HAP-1 (cell line): ENCODE measurements at places on chromosomes 3 and 15.

GRCh38 chr3:126569390-126569975 is 10.8 kb upstream of the C3orf22 start:
- DNase-seq: no peak

GRCh38 chr15:78660584-78660983 is 19.6 kb upstream of the CHRNB4 start:
- no peak for DNase-seq

- no peak for DNase-seq
These were observed 2.8 kb downstream of the PLSCR2 start for GRCh38 chr3:146466604-146467003.

- no peak for DNase-seq
These were observed 83.4 kb downstream of the NEK11 start for GRCh38 chr3:131110087-131110486.

- no peak for DNase-seq
These were observed 56.1 kb downstream of the PTPN9 start for GRCh38 chr15:75523011-75523410.

GRCh38 chr3:12807066-12807465 is 10.6 kb downstream of the CAND2 start:
- DNase-seq: no peak

DNA sequence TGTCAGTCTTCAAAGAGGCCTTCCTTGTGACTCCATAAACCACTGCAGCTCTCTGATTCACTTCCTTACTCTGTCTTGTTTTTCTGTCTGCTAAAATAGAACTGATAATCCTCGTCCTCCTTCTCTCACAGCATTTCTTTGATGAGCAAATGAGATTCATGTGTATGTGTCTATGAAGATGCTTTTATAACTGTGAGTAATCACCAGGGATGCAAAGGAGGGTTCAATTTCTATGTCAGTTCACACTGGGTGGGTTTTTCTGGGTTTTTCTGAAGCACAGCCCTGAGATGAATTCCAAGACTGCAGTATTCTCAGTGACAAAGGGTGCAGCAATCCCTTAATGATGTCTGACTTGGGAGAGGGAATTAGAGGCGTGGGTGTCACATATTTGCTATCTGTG is 746.6 kb upstream of the CFAP20DC start:
- no peak for DNase-seq

- no peak for DNase-seq
These were observed 407.1 kb downstream of the VPS13C start for GRCh38 chr15:61653110-61653509.

DNA sequence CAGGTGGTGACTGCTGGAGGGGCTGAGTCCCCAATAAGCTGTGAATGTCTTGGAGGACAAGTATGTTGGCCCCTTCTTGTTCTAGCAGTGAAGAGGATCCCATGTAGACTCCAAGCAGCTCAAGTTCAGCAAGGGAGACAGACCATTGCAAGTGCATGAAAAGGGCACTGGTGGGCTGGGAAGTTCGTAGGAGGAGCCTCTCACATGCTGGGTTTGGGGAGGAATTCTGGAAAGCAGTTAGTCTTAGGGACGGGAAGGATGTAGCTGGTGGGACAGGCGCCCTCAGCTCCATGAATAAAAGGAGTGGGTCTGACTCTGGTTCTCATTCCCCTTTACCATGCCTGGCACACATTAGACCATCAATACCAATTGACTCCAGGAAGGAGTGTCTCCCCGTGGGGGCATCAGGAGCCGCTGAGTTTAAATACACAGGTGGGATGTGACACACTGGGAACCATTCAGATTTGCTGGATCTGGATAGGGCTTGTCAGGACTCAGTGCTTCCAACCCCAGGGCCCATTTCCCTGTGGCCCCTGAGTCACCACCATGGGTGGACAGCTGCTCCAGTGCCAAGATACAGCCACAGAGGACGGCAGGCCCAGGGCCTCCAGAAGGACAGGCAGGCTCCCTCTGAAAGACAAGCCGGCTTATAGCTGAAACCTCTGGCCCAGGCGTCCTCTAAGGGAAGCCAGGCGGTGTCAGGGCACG is 552 bp upstream of the XYLB start:
- no peak for DNase-seq

- no peak for DNase-seq
These were observed 16.1 kb upstream of the SEC61A1 start for GRCh38 chr3:128036119-128036518.

DNA sequence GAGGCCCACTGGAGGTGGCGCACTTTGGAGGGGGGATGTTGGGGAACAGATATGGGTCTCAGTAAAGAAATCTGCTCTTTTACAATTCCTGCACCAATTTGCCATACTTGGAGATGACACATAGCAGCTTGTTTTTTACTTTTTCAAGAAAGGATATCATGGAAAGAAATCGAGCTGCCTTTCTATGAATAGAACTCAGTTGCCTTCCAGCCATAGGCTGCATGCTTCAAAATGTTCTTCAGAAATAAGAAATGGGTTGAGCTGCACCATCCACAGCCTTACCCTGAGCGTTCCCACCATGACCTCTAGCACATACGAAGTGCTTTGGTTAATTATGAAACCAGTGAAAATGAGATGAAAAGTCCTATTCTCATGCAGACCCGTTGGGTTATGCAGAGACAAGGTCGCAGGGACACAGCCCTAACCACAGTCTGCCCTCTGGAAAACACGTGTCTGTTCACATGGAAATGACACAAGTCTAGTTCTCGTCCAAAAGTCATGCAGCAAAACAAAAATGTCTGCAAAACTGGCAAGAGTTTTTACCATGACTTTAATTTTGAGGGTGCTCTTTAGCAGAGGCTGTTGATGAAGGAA is 36.3 kb downstream of the NGRN start:
- no peak for DNase-seq

- no peak for DNase-seq
These were observed 161.0 kb upstream of the FEZF2 start for GRCh38 chr3:62534326-62534725.

GRCh38 chr15:91515188-91515754 is 338.2 kb upstream of the SLCO3A1 start:
- no peak for DNase-seq

- no peak for DNase-seq
These were observed 290.5 kb downstream of the KBTBD8 start for GRCh38 chr3:67288466-67289106.

GRCh38 chr3:162134571-162134970 is 638.0 kb downstream of the OTOL1 start:
- no peak for DNase-seq

GRCh38 chr15:34892963-34893591 is 76.5 kb downstream of the AQR start:
- DNase-seq: no peak

DNA sequence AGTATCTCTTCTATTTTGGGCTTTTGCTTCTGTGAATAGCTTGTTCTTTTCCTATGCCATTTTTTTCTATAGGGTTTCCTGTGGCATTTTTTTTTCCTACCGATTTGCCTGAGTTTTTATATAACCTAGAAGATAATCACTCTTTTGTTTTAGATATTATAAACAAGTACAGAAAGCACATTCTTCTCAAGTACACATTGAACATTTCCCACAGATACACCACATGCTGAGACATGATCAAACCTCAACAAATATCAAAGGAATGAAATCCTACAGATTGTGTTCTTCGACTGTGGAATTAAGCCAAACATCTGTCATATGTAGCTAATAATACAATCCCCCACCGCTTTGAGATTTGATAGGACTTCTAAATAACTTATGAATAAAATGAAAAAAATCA is 9.1 kb upstream of the FEM1B start:
- no peak for DNase-seq

- DNase-seq: no peak
These were observed 822.4 kb upstream of the CADM2 start for GRCh38 chr3:84136425-84136824.

- no peak for DNase-seq
These were observed 537.3 kb downstream of the EPHA3 start for GRCh38 chr3:89644716-89645115.

DNA sequence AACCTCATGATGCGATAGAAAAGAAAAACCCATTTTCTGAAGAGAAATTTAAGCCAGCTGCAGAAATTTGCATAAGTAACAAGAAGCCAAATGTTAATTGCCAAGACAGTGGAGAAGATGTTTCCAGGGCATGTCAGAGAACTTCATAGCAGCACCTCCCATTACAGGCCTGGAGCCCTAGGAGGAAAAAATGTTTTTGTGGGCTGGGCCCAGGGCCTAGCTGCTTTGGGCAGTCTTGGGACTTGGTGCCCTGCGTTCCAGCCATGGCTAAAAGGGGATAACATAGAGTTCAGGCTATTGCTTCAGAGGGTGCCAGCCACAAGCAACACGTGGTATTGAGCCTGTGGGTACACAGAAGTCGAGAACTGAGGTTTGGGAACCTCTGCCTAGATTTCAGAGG is 10.9 kb upstream of the DAZL start:
- no peak for DNase-seq

- no peak for DNase-seq
These were observed 55.4 kb downstream of the TMCC1 start for GRCh38 chr3:129838086-129838485.

GRCh38 chr15:73249499-73249898 is 119.3 kb downstream of the HCN4 start:
- DNase-seq: no peak

DNA sequence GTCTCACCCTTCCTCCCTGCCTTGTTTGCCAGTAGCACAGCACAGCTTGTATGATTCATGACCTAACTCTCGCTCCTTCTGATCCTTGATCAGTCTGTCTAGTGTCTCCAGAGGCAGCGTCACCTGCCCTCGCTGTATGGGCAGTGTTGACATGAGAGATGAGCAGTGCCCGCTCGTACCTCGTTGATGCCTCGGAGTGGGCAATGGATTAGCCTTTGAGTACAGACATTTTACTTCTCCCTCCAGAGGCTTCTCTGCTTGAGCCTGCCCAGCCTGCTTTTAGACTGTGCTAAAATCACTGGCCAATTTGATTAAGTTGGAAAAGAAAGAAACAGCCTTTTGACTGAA is 569.0 kb downstream of the NTRK3 start:
- DNase-seq: no peak

GRCh38 chr15:81263477-81263876 is 60.5 kb downstream of the STARD5 start:
- no peak for DNase-seq

DNA sequence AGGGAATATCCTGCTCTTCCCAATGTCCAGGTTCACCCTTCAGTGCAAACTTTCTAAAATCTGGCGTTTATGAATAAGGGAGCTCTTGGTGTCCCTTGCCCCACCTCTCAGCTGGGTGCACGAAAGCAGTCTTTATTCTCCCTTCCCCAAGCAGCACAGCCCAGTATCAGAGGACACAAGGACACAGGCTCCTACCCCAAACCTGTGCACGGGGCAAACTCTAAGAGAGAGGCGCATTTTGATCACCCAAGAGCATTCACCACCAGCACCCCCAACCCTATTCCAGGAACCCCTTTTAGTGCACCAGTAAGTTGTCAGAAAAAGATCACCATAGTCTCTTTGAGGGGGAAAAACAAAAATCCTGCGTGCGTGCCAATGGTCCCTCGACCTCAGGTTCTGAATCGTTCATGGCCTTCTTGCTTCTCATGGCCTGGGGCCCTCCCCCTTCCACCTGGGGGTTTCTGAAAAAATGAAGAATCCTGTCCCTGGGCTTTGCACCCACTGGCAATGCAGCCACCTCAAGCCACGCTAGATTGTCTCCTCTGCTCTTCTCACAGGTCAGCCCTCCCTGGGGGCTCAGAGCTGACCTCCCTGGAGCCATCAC is 78.9 kb downstream of the FAM174B start:
- DNase-seq: no peak

DNA sequence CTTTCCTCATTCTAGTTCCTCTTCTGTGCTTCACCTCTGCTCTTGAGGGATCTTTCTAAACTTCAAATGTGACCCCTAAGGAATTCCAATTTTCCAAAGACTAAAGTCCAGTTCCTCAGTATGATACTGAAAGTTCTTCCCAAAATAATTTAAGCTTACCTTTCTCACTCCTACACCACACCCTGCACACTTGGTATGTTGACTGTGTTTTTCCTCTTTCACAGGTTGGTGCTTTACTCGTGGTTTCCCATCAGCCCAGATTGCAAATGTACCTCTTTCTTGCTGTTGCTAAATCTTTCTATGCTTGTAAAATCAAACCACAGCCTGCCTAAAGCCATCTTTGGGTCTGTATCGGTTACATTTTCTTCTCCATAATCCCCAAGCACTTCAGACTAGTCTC is 30.5 kb upstream of the CLDN16 start:
- DNase-seq: no peak

GRCh38 chr3:171615686-171616085 is 155.5 kb upstream of the TNIK start:
- no peak for DNase-seq
